ENCODE measurements at places on chromosomes 2 and 18.

- DNase-seq: no peak
Observed at GRCh38 chr2:120052597-120052996, 39.7 kb downstream of the EPB41L5 start.

DNA sequence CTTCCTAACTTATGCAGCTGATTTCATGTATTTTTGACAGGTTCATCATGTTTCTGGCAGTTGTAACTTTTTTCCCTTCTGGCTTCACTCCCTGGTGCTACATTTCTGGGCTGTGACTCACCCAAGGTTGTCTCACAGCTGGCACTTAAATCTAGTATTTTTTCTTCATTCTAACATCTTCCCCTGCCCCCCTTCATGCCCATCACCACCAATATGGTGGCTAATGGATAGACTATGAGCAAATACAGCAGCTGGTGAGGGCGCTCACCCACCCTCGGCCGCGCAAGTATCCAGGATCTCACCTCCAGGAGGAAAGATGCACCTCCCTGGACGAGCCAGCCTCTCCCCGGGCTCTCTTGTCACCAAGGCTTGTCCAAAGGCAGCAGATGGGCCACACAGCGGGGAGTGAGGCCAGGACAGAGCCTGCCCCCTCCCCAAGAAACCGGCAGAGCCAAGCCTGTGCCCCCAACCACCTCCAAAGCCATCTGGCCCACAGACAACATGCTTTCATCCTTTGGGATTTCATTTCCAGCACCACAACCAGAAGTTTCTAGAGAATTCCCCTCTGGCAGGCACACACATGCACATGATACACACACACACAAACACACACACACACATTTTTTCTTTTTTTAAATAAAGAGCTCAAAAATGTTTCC lies 39.1 kb downstream of the ATOH8 start:
- DNase-seq: no peak

DNA sequence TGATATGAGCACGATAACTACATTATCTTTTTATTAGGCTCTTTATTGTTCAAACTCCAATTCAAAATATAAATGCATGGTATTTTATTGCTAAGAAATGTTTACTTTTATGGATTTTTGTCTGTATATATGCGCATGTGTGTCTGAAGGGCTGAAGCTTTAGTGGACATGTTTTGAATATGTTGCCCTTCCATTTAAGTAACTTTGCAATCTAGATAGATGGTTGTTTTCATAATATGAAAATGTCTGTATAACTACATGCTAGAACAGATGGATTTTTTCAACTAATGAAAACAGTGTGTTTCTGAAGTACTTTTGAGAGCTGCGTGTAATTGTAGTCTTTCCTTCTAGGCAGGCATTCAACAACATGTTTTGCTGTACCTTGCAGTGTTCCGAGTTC lies 18.7 kb downstream of the DCAF17 start:
- no peak for DNase-seq

GRCh38 chr2:7450833-7451190 lies 533.6 kb downstream of the RNF144A start:
- DNase-seq: peak; percentile 60

- no peak for DNase-seq
Observed at GRCh38 chr2:230586328-230586982, 126.2 kb upstream of the CAB39 start.

DNA sequence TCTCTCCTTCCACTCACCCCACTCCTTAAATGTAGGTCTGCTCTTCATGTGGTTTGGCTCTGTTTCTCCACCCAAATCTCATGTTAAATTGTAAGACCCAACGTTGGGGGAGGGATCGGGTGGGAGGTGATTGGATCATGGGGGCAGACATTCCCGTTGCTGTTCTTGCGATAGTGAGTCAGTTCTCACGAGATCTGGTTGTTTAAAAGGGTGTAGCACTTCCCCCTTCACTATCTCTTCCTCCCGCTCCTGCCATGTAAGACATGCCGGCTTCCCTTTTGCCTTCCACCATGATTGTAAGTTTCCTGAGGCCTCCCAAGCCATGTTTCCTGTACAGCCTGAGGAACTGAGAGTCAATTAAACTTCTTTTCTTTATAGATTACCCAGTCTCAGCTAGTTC lies 1044.5 kb upstream of the POU3F3 start:
- DNase-seq: no peak

DNA sequence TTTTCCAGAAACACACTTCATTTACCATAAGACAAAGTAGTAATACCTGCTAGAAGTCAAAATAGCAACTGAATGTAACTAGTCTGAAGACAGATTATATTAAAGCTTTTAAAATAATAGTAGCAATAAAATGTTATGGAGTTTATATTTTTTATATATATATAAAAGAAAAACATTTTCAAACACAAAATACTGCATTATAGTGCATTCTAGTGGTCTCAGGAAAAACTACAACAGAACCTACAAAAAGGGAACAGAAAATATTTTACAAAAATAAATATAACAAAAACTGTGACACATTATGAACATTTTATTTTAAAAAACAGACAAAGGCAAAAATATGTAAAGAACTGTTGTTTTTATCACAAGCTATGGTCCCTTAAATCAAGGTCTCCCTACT lies 48.0 kb downstream of the STRN start:
- no peak for DNase-seq

DNA sequence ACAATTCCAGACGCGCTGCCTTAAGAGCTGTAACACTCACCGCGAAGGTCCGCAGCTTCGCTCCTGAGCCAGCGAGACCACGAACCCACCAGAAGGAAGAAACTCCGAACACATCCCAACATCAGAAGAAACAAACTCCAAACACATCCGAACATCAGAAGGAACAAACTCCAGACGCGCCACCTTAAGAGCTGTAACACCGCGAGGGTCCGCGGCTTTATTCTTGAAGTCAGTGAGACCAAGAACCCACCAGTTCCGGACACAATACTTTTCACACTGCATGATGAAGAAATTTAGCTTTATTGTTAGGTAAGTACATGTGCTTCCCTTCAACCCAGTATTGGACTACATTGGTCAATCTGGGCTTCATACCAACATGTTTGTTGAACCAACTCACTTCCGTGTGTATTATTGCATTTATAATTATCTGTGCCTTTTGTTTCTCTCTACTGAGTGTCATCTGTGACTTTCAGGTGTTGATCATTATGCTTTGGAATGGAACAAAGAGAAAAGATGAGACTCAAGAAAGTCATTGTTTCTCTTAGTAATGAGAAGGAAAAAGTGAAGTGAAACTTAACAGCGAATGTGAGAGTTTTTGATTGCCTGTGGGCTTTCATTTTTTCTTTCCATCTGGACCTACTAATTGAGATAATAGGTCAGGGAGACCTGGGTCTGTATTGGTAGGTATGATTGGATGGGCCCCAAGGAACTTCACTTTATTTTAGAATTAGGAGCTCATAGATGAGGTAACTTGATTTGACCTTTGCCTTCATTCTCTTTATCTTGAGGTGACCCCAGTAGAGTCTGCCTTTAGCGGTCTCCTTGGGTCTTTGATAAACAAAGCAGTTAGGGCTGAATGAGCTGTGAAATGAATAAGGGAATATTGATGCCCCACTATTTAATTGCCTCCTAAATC lies 76.1 kb upstream of the CAVIN2 start:
- DNase-seq: no peak

DNA sequence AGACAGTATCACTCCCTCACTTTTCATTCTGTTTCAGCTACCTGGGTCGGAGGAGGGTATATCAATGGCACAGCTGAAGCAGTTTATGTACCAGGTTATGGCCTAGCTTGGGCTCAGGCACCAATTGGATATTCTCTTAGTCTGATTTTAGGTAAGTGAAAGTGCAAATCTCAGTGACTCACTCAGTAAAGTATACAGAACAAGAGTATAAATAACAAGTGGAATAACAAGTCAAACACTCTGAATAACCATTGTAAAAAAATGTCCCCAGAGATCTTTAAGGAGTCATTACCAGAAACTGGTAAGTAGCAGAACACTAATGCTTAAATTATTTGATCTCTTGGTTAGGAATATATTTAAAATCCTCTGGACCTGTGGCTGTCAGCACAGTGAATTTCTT lies 5.7 kb downstream of the SLC5A7 start:
- DNase-seq: no peak

DNA sequence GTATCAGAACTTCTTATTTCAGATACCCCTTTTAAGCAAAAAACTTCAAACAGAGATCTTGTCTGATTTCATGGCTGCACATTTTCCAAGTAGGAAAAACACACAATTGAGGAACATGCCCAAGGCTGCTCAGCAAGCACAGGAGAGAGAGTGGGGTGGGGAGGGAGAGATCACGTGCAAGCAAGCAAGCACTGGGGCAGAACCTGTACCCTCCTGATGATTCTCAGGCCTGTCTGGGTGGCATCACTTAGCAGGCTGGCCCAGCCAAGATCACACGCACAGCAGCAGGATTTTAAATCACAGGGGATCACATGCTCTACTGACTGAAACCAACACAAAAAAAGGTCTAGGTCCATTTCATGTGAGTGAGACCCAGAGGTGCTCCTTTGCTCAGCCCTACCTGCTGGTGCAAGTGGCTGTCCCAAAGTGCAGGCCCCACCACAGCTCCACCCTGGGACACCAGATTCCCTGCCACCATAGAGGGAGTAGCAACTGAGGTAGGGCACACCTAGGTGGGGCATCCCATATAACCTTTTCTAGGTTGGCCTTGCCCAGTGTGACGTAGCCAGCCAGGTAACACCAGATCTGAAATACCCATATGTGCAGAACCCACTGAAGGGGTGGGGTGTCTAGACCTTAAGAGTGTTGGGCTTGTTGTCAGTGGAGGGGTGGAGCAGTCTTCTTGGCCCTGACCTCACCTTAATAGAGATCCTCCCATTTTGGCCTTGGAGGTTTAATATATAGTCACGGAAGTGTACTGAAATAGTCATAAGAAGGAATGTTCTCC lies 1.8 kb upstream of the LYPD6B start:
- no peak for DNase-seq

GRCh38 chr2:179051250-179051649 lies 1.3 kb upstream of the CCDC141 start:
- DNase-seq: no peak

- DNase-seq: no peak
Observed at GRCh38 chr2:180890781-180891180, 89.6 kb upstream of the UBE2E3 start.

GRCh38 chr2:146532509-146533147 lies 1312.2 kb upstream of the ACVR2A start:
- no peak for DNase-seq

GRCh38 chr2:191451116-191451515 lies 205.9 kb downstream of the MYO1B start:
- DNase-seq: no peak

- DNase-seq: no peak
Observed at GRCh38 chr18:54752185-54752584, 76.1 kb upstream of the RAB27B start.

DNA sequence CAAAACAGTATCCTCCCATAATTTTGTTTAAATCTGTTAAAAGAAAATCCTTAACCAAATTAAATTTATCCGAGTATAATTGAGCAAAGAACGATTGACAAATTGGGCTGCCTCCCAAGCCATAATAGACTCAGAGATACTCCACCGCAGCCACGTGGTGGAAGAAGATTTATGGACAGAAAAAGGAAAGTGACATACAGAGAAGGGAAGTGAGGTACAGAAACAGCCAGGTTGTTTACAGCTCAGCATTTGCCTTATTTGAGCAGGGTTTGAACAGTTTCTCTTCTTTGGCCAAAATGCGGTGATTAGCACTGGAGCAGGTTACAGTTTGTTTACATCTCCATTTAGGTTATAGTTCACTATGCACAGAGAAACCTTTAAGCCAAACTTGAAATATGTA lies 60.8 kb downstream of the KYNU start:
- no peak for DNase-seq

Measured in stimulated activated naive CD8-positive, alpha-beta T cell treated with anti-CD3 and anti-CD28 coated beads, Interleukin-15, amount 100 ng/mL, for 72 hours (primary cell).